ENCODE measurements at places on chromosomes 7 and 10.

DNA sequence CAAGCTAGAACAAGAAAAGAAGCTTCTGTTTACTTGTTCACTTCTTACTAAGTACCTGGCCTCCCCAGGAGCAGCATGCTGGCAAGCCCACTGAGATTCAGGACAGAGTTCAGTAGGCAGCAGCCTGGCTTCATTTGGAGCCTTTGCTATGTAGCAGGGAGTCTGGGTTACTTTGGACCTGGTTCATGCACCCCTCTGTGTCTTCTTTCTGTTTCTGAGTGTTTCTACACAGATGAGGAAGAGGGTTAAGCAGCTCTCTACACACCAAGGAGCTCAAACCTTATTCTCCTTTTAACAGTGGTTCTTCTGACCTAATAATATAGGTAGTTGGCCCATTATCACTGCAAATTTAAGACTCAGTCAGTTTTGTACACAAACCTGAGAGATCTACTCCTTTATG lies 152.9 kb downstream of the ARID5B start:
- no peak for DNase-seq

DNA sequence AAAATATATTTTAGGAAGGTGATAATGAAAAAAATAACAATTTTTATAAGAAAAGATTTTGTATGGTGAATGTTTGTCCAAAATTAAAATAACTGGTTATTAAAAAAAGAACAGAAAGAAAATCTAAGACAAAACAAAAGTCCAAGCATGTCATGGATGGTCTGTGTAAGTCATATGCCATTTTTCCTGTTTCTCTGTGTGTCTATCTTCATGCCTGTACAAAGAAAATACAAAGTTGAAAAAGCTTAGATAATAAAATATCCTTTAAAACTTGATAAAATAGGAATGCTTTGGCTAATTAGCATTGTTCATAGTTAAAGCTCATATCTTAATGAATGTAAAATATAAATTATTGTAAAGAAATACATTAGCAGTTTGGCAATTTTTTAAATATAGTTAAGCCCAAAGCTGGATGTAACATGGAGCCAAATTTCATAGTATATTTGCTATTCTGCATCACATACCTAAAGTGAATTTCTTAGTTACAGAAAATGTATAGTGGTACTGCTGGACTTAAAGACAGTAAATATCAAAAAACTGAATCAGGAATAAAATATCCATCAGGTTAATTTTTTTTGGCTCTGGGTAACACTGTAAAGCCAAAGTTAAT lies 661.1 kb downstream of the PCDH15 start:
- DNase-seq = no peak

GRCh38 chr10:112701211-112701877 lies 248.7 kb upstream of the TCF7L2 start:
- DNase-seq = no peak

DNA sequence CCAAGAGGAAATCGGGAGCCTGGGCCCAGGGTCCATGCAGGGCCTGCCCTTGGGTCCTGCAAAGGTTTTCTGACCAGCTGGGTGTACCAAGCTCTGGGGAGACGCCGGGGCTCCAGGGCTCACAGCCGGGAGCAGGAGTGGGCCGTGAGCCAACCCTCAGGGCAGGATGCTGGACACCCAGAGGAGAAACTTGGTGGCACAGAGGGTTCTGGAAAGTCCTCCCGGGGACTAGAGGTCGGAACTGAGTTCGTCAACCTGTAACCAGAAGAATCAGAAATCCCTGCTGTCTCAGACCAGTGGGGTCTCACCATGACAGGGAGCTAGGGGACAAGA lies 29.2 kb upstream of the PPP2R2D start:
- no peak for DNase-seq

DNA sequence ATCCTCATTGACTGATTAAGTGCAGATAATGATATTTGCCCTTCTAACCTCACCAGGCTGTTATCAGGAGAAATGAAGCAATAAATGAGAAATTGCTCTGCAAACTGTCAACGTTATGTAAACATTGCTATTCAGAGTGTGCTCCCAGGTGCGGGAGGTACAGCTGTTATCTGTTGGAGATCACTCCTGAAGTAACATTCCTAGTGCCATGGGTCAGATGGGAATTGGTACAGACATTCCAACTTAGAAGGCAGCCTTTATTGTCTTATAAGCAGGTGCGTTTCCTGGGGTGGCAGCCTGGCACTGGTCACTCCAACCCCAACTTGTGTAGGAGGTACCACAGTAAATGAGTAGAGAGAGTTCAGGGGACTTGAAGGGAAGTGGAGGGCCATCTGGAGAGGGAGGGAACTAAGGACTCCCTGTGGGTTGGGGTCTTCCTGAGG lies 36.8 kb downstream of the HK1 start:
- DNase-seq = no peak

DNA sequence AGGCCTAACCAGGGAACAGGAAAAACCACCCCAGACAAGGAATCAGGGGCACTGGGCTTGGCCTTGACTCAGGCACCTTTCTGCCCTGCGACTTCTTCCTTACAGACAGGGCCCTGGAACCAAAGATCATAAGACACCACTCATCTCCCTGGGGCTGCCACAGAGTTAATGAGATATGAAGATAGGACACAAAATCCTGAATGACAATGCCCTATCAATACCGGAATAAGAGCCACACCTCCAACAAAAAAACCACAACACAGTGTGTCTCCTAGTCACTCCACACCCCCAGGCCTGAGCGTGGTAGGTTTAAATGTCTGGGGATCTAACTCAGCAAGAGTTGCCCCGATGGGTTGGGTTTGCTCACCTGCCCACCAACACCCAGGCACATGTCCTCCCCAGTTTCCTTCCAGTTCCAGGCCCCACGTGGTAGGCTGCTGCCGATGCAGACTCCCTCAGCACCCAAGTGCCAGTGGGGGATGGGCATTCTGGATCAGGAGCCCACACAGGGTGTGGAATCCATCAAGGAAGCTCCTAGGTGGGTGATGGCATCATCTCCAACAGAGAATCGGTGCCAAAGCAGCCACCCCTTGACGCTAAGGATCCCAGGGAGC lies 3.9 kb downstream of the DLG5 start:
- DNase-seq = no peak

GRCh38 chr10:77861366-77861765 lies 65.2 kb downstream of the DLG5 start:
- DNase-seq = no peak

DNA sequence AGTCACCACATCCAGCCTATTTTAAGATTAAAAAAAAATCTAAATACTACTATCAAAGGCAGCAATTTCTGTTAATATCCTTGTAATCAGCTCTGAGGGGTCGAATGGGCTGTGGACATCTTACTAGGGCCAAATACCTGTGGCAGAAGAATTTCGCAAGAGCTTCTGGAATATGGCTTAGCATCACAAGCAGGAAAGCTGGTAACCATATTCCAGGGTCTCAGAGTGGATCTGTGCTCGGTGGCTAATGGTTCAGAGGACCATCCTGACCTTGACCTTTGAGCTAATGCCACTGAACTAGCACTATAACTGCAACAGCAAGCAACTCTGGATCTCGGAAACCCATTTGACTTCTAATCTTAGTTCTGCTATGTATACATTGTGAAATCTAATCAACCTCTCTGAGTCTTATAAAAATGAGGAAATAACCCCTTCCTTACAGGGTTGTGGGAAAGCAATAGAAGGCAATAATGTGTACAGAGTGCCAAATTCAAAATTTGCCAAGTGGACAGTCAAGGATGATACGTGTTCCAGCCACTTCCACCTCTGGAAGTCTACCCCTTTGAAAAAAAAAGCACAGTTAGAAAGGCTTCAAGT lies 65.5 kb downstream of the CYP26A1 start:
- DNase-seq = no peak

DNA sequence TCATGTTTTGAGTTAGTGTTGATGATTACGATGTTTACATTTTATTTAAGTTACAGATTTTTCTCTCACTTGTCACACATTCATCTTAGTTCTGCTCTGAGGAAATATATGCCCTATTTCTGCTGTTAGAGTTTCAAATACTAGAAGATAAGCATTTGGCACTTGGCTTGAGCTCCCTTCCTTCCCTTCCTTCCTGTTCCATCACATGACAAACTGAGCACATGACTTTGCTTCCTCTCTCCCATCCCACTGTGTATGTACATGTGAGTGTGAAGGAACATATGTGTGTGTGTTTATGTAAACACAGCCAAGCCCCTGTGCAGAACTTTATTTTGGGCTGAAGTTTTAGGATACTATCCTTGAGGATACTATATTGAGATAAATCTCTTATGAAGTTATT lies 795.9 kb upstream of the IGFBP3 start:
- no peak for DNase-seq

DNA sequence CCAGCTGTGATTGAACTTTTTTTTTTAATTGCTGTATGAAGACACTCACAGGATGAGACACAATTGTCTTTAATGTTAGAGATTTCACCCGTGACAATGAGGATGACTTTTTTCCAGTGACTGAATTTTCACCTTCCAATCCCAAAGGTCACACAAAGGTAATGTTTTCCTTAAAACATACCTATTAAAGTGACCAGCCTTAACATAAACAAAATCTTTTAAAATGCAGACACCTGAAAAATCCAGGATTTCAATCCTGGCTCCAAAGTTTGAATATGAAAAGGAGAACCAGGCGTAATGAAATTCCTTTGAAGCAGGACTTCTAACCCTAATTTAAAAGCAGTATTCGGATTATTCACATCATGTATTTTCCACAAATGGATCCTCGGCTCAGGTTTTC lies 647.7 kb downstream of the GATA3 start:
- no peak for DNase-seq

GRCh38 chr7:95820778-95821177 lies 48.4 kb downstream of the DYNC1I1 start:
- no peak for DNase-seq

- DNase-seq = no peak
Observed at GRCh38 chr10:124106241-124106879, 13.0 kb upstream of the CHST15 start.

DNA sequence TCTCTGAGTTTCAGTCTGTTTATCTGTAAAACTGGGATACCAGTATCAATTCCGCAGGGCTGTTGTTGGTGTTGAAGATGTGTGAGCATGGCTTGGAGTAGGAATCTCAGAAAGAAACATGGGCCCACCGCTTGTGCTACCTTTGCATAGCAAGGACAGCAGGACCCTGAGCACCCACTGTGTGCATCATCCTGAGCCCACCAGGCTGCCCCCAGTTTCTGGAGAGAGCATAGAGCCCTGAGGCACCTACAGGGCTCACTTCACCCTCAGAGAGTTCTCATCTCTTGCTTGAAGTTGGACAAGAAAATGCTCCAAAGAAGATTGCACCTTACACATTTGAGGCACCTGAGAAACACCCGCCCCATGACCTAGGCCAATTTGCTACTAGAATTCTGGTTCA lies 12.9 kb downstream of the PRLHR start:
- DNase-seq = no peak

GRCh38 chr7:135743907-135744731 lies 4.5 kb downstream of the FAM180A start:
- DNase-seq = no peak

- no peak for DNase-seq
Observed at GRCh38 chr10:49324711-49325110, 25.7 kb downstream of the C10orf71 start.

GRCh38 chr10:132208462-132209050 lies 21.8 kb downstream of the DPYSL4 start:
- no peak for DNase-seq

GRCh38 chr7:94511718-94512117 lies 2.1 kb downstream of the CASD1 start:
- no peak for DNase-seq

DNA sequence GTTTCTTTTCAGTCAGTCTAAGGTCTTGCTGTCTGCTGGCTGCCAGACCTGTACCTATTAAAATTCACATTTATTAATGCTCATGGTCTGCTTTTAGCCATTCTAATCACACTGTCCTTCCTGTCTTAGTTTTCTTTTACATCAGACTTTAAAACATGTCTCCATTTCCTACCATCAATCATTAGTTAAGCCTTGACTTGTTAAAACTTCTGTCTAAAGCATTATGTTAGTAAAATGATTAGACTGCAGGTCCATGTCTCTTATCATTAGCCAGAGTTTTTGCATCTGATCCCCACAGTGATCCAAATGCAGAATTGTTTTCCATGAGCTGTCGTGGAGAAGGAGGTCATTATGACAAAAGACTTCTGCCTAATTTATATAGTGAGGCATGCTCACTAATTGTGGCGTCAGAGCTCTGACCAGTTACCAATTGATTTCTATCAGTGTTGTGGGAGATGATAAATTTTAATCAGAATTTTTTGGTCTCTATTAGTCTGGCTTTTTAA lies 226.5 kb downstream of the DKK1 start:
- no peak for DNase-seq

- DNase-seq = no peak
Observed at GRCh38 chr10:113357681-113358300, 195.1 kb upstream of the HABP2 start.

GRCh38 chr7:11612737-11613136 lies 219.3 kb downstream of the THSD7A start:
- no peak for DNase-seq

DNA sequence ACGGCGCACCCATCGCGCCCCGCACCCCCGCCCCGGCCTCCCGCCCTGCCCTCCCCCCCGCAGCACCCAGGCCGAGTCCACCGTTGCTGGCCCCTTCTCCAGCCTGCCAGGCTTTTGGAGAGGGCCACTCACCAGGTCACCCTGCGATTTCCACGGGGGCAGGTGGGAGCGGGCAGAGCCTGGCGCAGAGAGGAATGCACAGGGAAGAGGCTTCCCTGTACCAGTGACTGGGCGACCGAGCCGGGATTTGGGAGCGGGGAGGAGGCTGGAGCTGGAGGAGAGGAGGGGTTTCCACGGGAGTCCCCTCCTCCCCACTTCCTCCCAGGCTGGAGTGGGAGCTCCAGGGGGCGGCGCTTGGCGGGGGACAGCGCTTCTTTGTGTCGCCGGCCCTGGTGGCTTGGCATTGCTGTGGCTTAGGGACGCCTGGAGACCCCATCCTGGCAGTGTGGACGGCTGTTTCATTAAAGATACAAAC lies 19.3 kb downstream of the TCAF1 start:
- peak; percentile 76 for DNase-seq

- DNase-seq = no peak
Observed at GRCh38 chr7:2003931-2004812, 228.6 kb downstream of the MAD1L1 start.

GRCh38 chr10:86375204-86375603 lies 8.6 kb upstream of the GRID1 start:
- no peak for DNase-seq

DNA sequence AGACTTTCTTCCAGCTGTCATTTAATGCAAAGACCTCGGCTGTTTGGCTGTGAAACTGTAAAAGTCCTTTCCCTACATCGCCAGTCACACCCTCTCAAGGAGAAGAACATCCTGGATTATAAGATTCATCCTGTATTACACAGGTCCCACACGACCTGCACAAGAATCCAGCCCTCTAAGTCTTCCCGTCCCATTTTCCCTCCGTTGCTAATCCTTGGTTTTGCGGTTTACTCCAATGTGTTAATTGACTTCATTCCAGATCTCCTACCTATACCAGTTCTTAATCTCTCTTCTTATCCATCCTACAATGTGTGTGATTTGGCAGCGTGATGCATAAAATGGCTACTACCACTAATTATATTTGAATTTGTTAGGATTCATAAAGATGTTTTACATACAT lies 110.4 kb downstream of the COL28A1 start:
- no peak for DNase-seq

GRCh38 chr10:76302961-76303630 lies 871.7 kb downstream of the LRMDA start:
- DNase-seq = no peak

All from COR-L47 (cell line).